ENCODE measurements at places on chromosomes 16 and 17.

DNA sequence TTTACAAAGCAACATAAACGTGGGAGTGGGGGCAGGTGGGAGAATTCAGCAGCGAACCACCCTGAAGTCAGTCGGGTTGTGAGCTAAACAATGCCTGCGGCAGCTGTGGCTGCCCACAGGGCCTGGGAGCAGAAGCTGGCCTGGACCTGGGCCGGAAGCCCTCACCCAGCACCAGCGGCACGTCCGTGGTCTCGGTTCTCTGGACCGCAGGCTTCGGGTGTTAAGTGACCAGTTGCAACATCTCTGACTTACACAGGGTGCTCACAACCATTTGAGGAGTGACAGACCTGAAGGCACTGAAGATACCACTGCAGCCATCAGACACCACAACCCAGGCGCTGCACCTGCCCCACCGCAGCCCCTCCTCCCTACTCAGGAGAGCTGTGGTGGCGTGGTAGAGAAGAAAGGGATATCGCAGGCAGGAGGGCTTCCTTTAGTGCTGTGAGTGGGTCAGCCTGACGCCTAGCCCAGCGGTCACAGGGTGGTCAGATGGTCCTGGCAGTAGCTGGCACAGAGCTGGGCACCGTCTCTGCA, 33.8 kb downstream of the CBFA2T3 start:
- no peak for DNase-seq

DNA sequence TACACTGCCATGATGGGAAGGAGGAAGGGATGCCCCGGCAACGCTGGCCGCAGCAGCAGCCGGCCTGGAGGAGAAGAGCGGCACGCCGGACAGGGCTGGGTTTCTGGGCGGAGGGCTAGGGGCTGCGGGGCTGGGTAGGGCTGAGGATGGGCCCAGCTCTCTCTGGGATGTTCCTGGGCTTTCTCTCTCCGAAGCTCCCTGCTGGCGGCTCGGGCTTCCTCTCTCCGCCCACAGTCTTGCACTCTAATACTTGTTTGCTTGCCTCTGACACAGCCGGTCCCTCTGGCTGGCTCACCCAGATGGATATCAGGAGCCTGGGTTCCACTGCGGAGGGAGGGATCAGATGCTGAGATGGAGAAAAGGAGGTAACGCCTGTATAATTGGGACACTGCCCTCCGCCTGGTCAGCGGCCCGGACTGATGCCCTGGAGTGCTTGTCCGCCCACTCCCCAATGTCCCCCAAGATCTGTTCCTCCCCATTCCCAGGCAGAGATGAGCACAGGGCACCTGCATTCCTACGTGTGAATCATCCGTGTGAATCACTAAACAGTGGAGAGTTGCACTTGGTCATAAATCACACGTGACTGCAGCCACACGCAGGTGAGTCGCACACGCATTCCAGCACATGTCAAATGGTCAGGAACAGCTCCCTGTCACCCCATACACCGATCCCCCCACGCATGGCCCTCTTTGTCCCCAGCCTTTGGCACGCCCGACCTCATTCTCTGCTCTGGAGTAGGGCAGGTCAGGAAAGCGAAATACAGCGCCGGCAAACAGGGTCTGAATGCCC, at the start of gene ALOXE3:
TSS of gene ALOXE3 (minus strand) at position 535 of the 789 bp plus-strand sequence. CDS start at position 11, 524 bp downstream.
- DNase-seq: no peak

- no peak for DNase-seq
Measured at GRCh38 chr17:49379926-49380325, 17.9 kb upstream of the ZNF652 start.

GRCh38 chr16:11056090-11056992, 112.0 kb downstream of the CLEC16A start:
- no peak for DNase-seq

DNA sequence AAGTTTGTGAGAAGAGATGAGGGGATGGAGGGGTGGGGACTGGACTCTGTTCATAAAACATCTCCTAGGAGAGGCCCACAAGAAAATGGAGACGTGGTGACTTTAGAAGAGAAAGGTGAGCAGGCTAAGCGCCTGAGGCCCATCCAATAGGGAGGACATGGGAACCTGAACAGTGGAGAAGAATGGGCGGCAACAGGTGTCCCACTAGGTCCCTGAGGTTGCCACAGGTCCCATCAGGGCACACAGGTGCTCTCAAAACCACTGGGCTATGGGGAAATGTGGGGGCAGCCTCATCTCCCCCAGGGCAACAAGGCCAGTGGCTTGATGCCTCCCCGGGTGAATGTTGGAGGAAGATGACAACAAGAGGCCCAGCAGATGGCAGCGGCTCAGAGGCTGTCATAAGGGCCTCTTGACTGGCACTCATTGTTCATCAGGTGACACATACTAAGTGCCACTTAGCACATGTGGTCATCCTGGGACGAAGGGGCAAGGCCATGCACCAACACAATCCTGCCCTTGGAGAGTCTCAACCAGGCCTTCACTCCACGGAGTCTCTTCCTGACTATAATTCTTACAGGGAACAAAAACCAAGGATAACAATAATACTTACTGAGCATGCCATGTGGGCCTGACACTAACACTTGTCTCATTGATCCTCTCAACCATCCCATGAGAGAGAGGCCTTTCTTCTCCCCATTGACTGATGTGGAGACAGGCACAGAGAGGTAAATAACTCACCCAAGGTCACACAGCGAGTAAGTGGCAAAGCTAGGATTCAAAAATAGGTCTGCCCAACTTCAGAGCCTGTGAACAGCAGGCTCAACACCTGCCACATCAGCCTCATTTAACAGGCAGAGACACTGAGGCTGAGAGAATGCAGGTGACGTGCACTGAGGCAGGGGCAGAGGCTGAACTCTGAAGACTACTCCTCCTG, 38.0 kb downstream of the CUEDC1 start:
- DNase-seq: no peak

DNA sequence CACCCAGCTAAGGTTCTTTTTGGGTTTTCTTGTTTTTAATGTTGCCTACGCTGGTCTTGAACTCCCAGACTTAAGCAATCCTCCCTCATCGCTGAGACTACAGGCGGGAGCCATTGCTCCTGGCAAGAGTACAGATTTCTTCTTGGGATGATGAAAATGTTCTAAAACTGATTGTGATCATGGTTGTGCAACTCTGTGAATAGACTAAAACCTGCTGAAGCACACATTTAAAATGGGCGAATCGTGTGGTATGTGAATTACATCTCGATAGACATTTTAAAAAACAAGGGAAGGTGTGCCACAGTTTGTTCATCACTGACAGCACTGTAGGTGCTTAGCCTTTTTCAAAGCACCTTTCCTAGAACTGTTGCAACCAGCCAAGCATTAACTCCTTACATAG, 48.8 kb upstream of the CDH3 start:
- no peak for DNase-seq

GRCh38 chr16:65224994-65225393, 103.1 kb upstream of the CDH11 start:
- DNase-seq: no peak

GRCh38 chr17:46785696-46786095, 32.8 kb downstream of the WNT3 start:
- no peak for DNase-seq

- no peak for DNase-seq
Measured at GRCh38 chr17:41907633-41908539, 10.9 kb downstream of the ACLY start.

DNA sequence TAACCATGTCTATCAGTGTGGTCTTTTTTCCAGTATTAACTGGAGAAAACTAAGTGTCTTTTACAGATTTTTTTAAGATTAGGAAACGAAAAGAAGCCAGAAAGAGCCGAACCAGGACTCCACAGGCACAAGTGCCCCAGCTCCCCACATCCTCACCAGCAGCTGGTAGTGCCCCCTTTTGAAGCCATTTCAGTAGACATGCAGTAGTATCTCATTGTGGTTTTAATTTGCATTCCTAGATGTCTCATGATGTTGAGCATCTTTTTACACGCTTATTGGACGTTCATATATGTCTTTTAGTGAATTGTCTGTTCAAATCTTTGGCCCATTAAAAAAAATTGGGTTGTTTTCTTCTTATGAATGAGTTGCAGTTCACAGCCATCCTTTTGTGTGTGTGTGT, 4.8 kb upstream of the CMTM3 start:
- DNase-seq: no peak

DNA sequence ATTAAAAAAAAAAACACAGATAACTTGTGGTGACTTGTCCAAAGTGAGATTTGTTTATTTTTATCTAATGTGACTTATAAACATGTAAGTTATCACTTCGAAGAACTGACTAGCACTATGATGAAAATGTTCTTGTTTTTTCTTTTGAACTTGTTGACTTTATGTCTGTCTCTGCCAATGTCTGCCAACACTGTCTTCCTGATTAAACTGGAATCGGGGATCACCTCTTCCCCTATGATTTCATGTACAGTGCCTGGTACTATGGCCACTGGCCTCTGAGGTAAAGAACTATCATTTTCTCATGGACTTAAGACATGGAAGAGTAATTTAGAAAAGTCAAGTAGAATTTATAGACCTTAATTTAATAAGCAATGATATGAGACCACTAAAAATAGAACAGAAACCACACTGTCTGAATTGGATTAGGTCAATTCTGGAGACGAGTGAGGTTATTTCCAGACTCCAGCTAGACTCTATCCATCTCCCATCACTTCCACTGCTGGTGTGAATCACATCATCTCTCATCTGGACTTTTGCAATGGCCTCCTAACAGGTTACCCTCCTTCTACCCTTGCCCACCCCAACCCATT, 8.9 kb downstream of the C17orf78 start:
- DNase-seq: no peak

DNA sequence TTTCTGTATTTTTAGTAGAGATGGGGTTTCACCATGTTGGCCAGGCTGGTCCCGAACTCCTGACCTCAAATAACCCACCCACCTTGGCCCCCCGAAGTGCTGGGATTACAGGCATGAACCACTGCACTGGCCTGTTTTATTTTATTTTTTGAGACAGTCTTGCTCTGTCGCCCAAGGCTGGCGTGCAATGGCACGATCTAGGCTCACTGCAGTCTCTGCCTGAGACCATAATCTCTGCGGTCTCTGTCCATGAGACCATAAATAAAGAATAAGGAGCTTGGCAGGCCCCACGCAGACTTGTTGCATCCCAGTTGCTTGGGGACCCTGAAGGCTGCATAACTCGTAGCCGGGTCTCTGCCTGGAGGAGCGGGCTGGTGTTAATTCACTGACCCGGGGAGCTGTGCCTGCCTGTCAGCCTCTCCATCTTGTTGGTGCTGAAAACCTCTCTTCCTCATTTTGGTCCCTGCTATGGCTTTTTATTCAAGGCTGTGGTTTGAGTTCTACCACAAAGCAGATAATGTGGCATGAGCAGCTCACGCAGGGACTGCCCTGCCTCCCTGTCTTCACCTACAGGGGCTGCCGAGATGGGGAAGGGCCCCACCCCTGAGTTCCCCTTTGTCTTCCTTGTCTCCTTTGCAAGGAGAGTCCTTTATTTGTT, 82.1 kb downstream of the MSI2 start:
- DNase-seq: no peak

DNA sequence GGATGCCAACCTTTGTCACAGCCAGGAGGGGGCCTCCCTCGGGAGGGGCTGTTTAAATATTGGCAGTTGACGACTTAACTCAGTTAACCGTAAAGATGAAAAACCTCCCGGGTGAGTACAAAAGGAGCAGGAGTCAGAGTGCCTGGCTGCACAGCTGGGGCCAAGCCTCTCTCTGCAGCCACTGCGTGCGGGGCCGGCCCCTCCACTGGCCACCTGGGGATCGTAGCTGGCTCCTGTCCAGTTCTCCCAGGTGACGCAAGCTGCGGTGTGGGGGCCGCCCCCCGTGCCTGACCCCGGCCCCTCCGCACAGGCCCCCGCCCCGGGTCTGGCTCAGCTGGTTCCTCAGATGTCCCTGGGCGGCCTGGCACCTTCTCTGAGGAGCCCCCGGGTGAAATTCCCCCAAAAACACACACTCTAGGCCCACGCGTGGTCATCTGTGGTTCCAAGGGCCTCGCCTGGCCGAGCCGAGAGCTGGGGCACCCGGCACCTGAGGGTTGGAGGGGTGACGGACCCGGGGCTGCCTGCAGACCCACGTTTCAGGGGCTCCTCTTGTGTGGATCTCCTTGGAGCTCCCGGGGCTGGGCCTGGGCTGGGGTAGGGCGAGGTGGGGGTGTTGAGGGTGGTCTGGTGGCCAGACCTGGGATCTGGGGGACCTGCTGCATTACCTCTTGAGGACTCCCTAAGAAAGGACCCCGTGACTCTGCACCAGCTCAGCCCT, 7.4 kb upstream of the CACNA1H start:
- no peak for DNase-seq

DNA sequence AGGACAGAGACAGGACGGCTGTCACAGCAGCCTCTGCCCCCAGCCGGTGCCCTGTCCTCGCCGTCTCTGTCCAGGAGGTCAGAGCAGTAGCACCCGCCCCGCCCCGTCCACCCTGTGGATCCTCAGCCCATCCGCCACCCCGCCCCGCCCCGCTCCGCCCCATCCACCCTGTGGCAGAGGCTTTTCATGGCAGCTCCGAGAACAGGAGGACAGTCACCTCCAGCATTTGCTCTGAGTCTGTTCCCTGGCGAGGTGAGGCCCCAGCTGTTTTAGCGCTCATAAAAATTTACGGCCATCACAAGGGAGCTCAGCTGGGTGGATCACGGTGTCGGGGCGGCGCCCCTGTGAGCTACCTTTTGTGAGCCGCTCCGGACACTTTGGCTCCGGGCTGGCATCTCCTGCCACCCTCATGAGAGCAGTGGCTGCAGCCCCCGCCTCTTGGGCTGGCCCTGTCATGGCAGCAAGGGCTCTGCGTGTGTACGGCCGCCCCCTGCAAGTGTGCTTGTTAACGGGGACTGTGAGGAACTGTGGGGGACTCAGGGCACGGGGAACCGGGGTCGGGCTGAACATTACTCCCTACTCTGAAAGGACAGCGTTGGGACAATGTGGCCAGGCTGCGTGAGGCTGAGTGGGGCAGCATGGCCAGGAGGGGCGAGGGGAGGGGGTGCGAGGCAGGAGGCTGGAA, 32.3 kb upstream of the GNG13 start:
- DNase-seq: no peak

GRCh38 chr16:66511602-66512271, 38.2 kb downstream of the TK2 start:
- DNase-seq: no peak

DNA sequence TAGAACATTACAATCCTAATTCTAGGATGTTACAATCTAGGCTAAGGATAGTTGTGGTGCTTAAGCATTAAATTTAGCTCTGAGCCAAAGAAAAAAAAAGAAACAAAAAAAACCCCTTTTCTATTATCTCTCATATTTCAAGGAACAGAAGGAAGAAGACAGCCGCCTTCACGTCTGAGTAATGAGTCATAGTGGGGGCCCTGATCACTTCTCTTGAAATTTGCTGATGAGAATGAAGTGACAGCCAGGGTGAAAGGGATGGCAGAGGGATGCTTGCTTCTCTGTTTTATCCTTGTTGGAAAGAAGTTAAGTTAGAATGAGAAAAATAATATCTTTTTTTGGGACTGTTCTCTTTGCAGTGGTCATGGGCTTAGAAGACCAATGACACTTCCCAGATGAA, 82.6 kb upstream of the MPHOSPH6 start:
- no peak for DNase-seq

DNA sequence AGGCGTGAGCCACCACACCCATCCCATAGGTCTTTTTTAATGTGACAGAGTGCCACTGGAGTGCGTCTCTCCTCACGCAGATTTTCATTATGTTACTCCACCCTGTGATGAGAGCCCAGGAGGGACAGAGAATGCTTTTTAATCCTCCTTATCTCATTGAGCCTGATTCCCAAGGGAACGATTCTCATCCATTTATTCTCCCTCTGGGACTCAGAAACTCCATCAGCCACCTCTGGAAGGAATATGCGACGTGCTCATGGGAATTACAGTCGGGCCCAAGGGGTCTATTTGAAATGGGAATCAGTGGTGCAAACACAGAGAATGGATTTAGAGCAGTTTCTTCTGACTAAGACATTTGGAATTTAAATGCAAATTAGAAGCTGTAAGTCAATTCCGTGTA, 155.9 kb upstream of the HSBP1 start:
- no peak for DNase-seq
